ENCODE measurements at places on chromosomes 5 and 9.

DNA sequence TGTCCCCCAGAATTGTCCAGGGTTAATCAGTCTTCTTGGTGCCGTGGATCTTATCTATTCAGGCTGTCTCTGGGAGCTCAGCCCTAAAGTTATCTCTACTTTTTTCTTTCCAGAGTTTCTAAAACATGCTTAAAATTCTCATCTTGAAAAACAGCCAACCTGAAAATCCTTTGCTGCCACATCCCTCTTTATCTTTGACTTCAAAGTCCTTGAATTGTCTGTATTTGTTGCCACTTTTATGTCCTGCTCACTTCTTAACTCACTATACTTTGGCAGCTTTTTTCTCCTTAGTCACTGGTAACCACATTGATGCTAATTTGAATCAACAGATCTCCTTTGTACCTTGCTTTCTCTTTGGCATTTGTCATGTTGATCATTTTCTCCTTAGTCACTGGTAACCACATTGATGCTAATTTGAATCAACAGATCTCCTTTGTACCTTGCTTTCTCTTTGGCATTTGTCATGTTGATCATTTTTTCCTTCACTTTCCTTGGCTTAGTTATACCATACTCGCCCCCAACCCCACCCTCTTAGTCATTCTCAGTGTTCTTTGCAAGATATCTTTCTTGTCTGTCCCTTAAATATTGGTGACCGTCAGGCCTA is 8.5 kb downstream of the DMXL1 start:
- DNase-seq = no peak

- no peak for DNase-seq
Measured at GRCh38 chr5:144276034-144276822, 105.6 kb downstream of the KCTD16 start.

DNA sequence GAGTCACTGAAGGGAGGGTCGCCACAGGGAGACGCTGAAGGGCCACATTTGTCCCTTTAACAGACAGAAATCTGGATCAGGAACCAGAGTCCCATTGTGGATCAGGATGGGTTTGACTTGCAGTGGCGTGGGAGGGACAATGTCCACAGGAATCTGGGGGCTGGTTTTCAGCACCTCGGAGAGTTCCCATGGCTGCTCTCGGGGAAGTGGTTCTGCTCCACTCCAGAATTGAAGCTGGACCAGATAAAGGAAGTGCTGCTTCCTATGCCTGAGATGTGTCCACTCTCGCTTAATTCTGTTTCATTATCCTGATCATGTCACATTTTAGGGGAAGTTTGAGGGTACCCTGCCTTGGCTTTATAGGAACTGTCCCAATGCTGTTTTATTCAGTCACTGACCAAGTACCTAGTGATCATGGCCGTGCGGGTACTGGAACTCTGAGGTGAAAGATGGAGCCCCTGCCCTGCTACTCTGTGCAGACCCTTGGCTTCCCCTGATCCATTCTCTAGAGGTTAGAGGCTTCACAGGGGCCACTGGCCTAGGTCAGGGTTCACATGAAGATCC is 28.7 kb downstream of the ENHO start:
- DNase-seq = peak; percentile 62

- no peak for DNase-seq
Measured at GRCh38 chr5:114427204-114427603, 65.3 kb downstream of the KCNN2 start.

DNA sequence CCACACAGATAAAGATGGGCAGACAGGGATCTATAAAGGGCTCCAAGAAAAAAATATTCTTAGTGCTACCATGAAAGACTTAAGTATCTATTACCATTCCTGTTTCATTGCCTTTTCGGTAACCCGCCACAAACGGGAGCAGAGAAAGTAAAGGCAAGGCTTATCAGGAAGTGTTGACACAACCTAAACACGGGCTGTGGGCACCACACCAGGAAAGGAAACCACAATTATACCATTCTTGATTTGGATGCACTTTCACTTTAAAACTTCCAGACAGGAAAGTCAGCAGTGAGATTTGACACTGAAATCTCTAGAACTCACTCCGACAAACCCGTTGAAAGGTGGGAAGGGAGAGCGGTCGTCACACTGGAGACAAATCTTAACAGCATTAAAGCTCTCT is 6.5 kb downstream of the TLE1 start:
- DNase-seq = peak; percentile 43

DNA sequence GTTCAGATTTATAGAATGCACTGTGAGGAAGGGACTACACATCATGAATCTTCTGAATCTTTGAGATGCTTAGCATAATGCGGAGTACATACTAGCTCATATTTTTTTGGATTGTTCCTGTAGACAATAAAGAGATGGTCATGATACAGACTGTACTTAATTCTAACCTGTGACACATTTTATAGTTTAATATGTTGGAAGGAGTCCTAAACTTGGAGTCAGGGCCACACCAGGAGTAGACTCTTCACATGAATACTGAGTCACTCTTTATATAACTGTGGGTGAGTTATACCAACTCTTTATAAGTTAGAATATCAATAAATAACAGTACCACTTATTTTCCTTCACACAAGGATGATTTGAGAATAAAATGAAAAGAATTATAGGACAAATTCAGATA is 16.9 kb downstream of the C9orf85 start:
- no peak for DNase-seq

Data from suppressor macrophage treated with lipopolysaccharide for 1 hour (primary cell).